ENCODE measurements at places on chromosomes 4 and X. TPM values are rescaled to one million over a fixed set of nuclear protein-coding genes. Genes with fewer than 3 reads are reported as not detected.

ITM2A gene
- 526 TPM for polyA plus RNA-seq

SORCS2 gene
- 6.9 TPM for polyA plus RNA-seq

ARL9 gene
- polyA plus RNA-seq = 0.25 TPM

SHROOM2 gene
- 1.2 TPM for polyA plus RNA-seq

TCEAL6 gene
- polyA plus RNA-seq = not detected

CCKAR gene
- not detected for polyA plus RNA-seq

CD40LG gene
- polyA plus RNA-seq = not detected

TMEM156 gene
- polyA plus RNA-seq = 0.13 TPM

ZBED1 gene
- 29.1 TPM for polyA plus RNA-seq

SRPK3 gene
- 318 TPM for polyA plus RNA-seq

HTR2C gene
- not detected for polyA plus RNA-seq

CDK16 gene
- 122 TPM for polyA plus RNA-seq

P2RY10 gene
- 0.54 TPM for polyA plus RNA-seq

TLR10 gene
- polyA plus RNA-seq = 0.41 TPM

SLITRK4 gene
- 3.0 TPM for polyA plus RNA-seq

GPRASP2 gene
- polyA plus RNA-seq = 16.6 TPM

MAGEB17 gene
- polyA plus RNA-seq = 0.13 TPM

TMEM47 gene
- 90.9 TPM for polyA plus RNA-seq

ITGB1BP2 gene
- 114 TPM for polyA plus RNA-seq

CCSER1 gene
- polyA plus RNA-seq = 0.37 TPM

EDA gene
- polyA plus RNA-seq = 20.7 TPM

MAGEA8 gene
- polyA plus RNA-seq = 0.10 TPM

LARP1B gene
- 20.3 TPM for polyA plus RNA-seq

CDS1 gene
- 0.43 TPM for polyA plus RNA-seq

CXCL6 gene
- not detected for polyA plus RNA-seq

INTU gene
- polyA plus RNA-seq = 10.3 TPM

TLR3 gene
- 1.5 TPM for polyA plus RNA-seq

MAGED1 gene
- polyA plus RNA-seq = 279 TPM

TCEAL7 gene
- 253 TPM for polyA plus RNA-seq

UTP3 gene
- polyA plus RNA-seq = 21.2 TPM

SULT1B1 gene
- polyA plus RNA-seq = 0.46 TPM

FAM47A gene
- polyA plus RNA-seq = 0.13 TPM

RAB39B gene
- polyA plus RNA-seq = 0.40 TPM

NLGN4X gene
- 2.5 TPM for polyA plus RNA-seq

F9 gene
- polyA plus RNA-seq = not detected

PNMA3 gene
- 1.2 TPM for polyA plus RNA-seq

STARD8 gene
- polyA plus RNA-seq = 25.3 TPM

WAS gene
- 4.2 TPM for polyA plus RNA-seq

PABPC4L gene
- polyA plus RNA-seq = 7.5 TPM

MAGEA2 gene
- polyA plus RNA-seq = not detected

MAGEB2 gene
- polyA plus RNA-seq = not detected

TSPAN6 gene
- 24.8 TPM for polyA plus RNA-seq

ZXDA gene
- 3.1 TPM for polyA plus RNA-seq

KLB gene
- 0.50 TPM for polyA plus RNA-seq

FMR1NB gene
- polyA plus RNA-seq = not detected

BEX2 gene
- 37.6 TPM for polyA plus RNA-seq

METAP1 gene
- polyA plus RNA-seq = 28.2 TPM

GPR101 gene
- not detected for polyA plus RNA-seq

COL4A5 gene
- 18.4 TPM for polyA plus RNA-seq

NAA11 gene
- polyA plus RNA-seq = 0.86 TPM

RGN gene
- polyA plus RNA-seq = 2.4 TPM

CXCL11 gene
- not detected for polyA plus RNA-seq

CYSLTR1 gene
- polyA plus RNA-seq = 10.0 TPM
